Spinal cord (tissue), 10 donors: ENCODE measurements at places on chromosomes 16 and 17. TPM values are rescaled to one million over a fixed set of nuclear protein-coding genes. Genes with fewer than 3 reads are reported as not detected.

Gene LHX1
- 2.9 TPM for total RNA-seq

Gene PYCARD
- 10.6 TPM for total RNA-seq

Gene RNU2-1
- total RNA-seq: not detected

Gene DNAH3
- total RNA-seq: 1.6 TPM

Gene DHX58
- total RNA-seq: 19.7 TPM

Gene HIRIP3
- 13.7 TPM for total RNA-seq

Gene NAGS
- total RNA-seq: 3.5 TPM
